Mucosa of gallbladder (tissue), 1 donor: ENCODE measurements at places on chromosomes 5 and 9. TPM values are rescaled to one million over a fixed set of nuclear protein-coding genes. Genes with fewer than 3 reads are reported as not detected.

DNA sequence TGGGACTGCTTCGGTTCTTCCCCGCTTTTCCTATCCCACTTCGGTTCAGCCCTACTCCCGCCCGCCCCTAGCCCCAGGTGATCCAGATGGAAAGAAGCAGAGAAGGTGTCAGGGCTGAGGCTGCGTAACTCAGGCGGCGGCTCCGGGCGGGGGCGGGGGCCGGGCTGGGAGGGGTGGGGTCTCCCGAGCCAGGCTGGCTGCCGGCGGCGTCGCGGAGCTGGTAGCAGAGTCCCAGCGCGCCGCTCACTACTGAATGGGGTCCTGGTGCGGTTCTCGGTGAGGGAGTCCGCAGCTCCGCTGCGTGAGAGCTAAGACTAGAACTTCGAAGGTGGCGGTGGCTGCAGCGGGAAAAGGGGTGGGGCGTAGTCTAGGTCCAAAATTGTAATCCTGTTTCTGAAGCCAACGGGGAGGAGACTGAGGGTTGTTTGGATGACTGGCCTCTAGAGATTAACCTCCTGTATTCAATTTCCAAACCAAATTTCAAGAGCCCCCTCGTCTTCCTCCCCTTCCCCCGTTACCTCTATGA is 1.4 kb downstream of the PRR16 start:
- DNase-seq: no peak

DNA sequence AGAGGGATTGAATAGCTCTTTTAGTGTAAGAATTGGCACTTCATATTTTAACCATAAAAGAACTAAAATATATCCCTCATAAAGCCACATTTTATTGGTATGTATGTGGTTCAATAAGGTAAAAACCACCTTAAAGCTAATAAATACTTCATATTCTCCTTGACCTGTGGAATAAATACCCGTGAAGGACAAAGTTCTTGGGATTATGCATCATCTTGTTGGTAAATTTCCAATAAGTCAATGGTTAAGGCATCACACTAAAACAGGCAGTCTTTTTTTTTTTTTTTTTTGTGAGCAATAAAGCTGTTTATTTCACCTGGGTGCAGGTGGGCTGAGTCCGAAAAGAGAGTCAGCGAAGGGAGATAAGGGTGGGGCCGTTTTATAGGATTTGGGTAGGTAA is 161.9 kb downstream of the SNCAIP start:
- no peak for DNase-seq

DNA sequence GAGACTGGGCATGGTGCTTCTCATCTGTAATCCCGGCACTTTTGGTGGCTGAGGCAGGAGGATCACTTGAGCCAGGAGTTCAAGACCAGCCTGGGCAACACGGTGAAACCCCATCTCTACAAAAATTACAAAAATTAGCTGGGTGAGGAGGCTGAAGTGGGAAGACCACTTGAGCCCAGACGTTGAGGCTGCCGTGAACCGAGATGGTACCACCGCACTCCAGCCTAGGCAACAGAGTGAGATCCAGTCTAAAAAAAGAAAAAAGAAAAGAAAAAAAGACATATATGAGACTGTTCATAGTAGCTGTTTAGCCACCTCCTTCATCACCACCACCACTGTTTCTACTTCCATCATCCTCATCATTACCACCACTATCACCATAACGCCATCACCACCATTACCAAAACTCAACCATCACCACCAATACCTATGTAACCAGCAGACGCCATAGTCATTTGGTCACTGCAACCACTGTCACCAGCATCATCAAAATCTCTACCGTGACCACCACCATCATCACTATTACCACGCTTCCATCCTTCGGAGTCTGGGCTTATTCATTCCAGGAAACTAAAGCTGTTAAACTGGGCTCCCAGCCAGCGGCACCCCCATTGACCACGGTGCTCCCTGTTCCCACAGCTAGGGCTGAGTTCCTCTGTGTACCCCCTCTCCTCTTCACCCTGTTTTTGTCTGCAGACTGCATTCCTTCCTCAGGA is 8.4 kb upstream of the KIF12 start:
- no peak for DNase-seq

- no peak for DNase-seq
Observed at GRCh38 chr5:135115591-135115990, 81.6 kb upstream of the PITX1 start.

NEUROG1 gene
- not detected for total RNA-seq
